ENCODE measurements at places on chromosomes 16 and 17. TPM values are rescaled to one million over a fixed set of nuclear protein-coding genes. Genes with fewer than 3 reads are reported as not detected.

The TBC1D28 gene
- total RNA-seq: not detected

GRCh38 chr16:17557949-17558348, 87.2 kb upstream of the XYLT1 start:
- DNase-seq: no peak

DNA sequence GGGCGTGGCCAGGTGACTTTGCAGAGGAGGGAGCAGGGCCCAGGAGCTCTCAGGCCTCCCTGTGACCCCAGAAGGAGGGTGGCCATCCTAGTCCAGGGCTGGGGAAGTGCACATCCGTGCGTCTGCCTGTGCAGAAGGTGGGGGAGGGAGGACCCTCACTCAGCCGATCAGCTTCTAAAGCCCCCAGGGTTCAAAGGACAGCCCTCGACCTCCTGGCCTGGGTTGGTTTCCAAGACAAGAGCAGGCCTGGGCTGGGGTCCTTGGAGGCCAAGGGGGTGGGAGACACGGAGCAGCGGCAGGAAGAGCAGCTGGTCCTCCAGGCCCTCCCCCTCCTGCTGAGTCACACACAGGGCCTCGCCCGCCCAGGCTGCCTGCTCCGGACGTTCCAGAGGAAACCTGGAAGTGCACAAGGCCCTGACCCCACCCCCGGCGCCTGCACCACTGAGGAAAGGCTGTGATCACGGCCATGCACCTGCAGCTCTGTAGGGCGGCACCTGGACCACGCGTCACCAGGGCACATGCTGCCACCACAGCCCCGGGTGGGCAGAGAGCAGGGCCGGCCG, 67.1 kb upstream of the ZNF469 start:
- DNase-seq: no peak

The KRT36 gene
- total RNA-seq: not detected

GRCh38 chr16:85466304-85466700, 146.8 kb upstream of the GSE1 start:
- DNase-seq: no peak

- DNase-seq: no peak
These were observed 317.2 kb upstream of the KCNJ16 start for GRCh38 chr17:69757688-69758430.

The WNT9B gene
- not detected for total RNA-seq
